ENCODE measurements at places on chromosomes 12 and 14. TPM values are rescaled to one million over a fixed set of nuclear protein-coding genes. Genes with fewer than 3 reads are reported as not detected.

The HCAR1 gene
- not detected for polyA plus RNA-seq

The SAMD15 gene
- polyA plus RNA-seq: 37.8 TPM

The MYH6 gene
- not detected for polyA plus RNA-seq

The TMEM132C gene
- 0.27 TPM for polyA plus RNA-seq

The LHX5 gene
- 3.1 TPM for polyA plus RNA-seq

The FKBP11 gene
- 2.2 TPM for polyA plus RNA-seq

Measured in Purkinje cell (primary cell).